ENCODE measurements at places on chromosomes 1 and 21. TPM values are rescaled to one million over a fixed set of nuclear protein-coding genes. Genes with fewer than 3 reads are reported as not detected.

KCNQ4 gene
- 1.8 TPM for polyA plus RNA-seq

PROK1 gene
- 1.1 TPM for polyA plus RNA-seq

LRRC7 gene
- 1.4 TPM for polyA plus RNA-seq

LMX1A gene
- not detected for polyA plus RNA-seq

FAM167B gene
- 4.8 TPM for polyA plus RNA-seq

TIAM1 gene
- polyA plus RNA-seq, result 47.1 TPM

UTS2 gene
- not detected for polyA plus RNA-seq

S100A6 gene
- 341 TPM for polyA plus RNA-seq

VCAM1 gene
- polyA plus RNA-seq, result 2.8 TPM

ACTL8 gene
- polyA plus RNA-seq, result not detected

ZYG11A gene
- polyA plus RNA-seq, result 1.3 TPM

IVL gene
- polyA plus RNA-seq, result not detected

RAB25 gene
- polyA plus RNA-seq, result 113 TPM

RNF186 gene
- polyA plus RNA-seq, result 0.98 TPM

ACKR1 gene
- polyA plus RNA-seq, result 10.7 TPM

CELA3B gene
- not detected for polyA plus RNA-seq

SERTAD4 gene
- 9.2 TPM for polyA plus RNA-seq

CATSPERE gene
- polyA plus RNA-seq, result 0.25 TPM

GPR153 gene
- polyA plus RNA-seq, result 4.4 TPM

OR2M3 gene
- polyA plus RNA-seq, result not detected

S100A7A gene
- polyA plus RNA-seq, result not detected

WNT3A gene
- not detected for polyA plus RNA-seq

AVPR1B gene
- polyA plus RNA-seq, result 0.70 TPM

LCE2B gene
- not detected for polyA plus RNA-seq

SUSD4 gene
- polyA plus RNA-seq, result 5.4 TPM

TARDBP gene
- 167 TPM for polyA plus RNA-seq

ST6GALNAC5 gene
- 9.5 TPM for polyA plus RNA-seq

IL20 gene
- not detected for polyA plus RNA-seq

RSRP1 gene
- polyA plus RNA-seq, result 36.8 TPM

FGR gene
- polyA plus RNA-seq, result 2.7 TPM

CSMD2 gene
- 7.8 TPM for polyA plus RNA-seq

ESPN gene
- polyA plus RNA-seq, result 23.7 TPM

MMP23B gene
- not detected for polyA plus RNA-seq

PGBD5 gene
- 38.5 TPM for polyA plus RNA-seq

GSTM1 gene
- not detected for polyA plus RNA-seq

PLPPR4 gene
- 7.7 TPM for polyA plus RNA-seq

ADCY10 gene
- polyA plus RNA-seq, result not detected

KRTAP21-2 gene
- polyA plus RNA-seq, result not detected

PRR9 gene
- not detected for polyA plus RNA-seq

GBP4 gene
- polyA plus RNA-seq, result 3.3 TPM

SMYD2 gene
- polyA plus RNA-seq, result 53.7 TPM

NES gene
- polyA plus RNA-seq, result 12.7 TPM

KLHL12 gene
- polyA plus RNA-seq, result 34.3 TPM

PROX1 gene
- polyA plus RNA-seq, result 27.9 TPM

RAD54L gene
- 15.8 TPM for polyA plus RNA-seq

LCE1D gene
- not detected for polyA plus RNA-seq

RPTN gene
- not detected for polyA plus RNA-seq
